ENCODE measurements at places on chromosomes 7 and 10.

- DNase-seq: no peak
These were observed 129.6 kb upstream of the SEMA3A start for GRCh38 chr7:84324136-84324630.

- no peak for DNase-seq
These were observed 79.2 kb downstream of the NEUROD6 start for GRCh38 chr7:31261341-31261740.

DNA sequence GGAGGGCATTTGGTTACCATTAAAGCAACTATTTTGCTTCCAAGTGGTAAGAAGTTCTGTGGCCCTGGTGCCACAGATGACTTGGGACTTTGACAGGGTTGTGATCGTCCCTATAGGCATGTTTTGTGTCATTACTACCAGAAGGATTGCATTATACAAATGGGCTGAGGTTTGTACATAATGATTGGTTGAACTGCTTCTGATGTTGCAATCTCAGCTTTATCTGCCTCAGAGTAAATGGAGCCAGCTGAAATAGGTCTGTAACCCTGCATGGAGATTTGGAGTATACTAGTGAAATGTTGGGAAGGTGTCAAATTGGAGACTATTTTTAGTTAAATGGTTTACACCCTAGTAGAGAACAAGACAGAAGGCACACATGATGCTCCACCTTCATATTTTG, 46.1 kb upstream of the SEPTIN7 start:
- DNase-seq: no peak

GRCh38 chr10:126042354-126042753, 146.0 kb downstream of the FANK1 start:
- DNase-seq: no peak

GRCh38 chr7:1927937-1928644, 258.0 kb downstream of the ELFN1 start:
- no peak for DNase-seq

GRCh38 chr7:43791665-43792064, 33.2 kb downstream of the BLVRA start:
- DNase-seq: no peak

DNA sequence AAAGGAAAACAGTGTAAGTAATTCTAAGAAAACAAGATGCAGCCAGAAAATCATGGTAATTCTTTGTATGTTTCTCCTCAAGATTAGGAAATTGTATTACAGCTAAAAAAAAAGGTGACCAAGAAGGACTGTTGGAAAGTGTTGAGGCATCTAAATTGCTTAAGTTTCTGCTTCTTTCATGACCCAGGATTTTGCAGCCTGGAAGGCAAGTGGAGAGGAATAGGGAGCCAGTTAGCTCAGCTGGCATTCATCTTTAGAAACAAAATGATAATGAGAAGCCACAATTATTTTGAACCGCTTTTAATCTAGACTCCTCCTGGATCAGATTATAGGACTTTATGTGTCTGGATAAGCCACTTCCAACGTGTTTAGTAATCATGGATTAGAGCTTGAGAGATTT, 56.8 kb upstream of the TMEM229A start:
- no peak for DNase-seq

GRCh38 chr10:3645406-3645805, 139.6 kb downstream of the KLF6 start:
- no peak for DNase-seq

DNA sequence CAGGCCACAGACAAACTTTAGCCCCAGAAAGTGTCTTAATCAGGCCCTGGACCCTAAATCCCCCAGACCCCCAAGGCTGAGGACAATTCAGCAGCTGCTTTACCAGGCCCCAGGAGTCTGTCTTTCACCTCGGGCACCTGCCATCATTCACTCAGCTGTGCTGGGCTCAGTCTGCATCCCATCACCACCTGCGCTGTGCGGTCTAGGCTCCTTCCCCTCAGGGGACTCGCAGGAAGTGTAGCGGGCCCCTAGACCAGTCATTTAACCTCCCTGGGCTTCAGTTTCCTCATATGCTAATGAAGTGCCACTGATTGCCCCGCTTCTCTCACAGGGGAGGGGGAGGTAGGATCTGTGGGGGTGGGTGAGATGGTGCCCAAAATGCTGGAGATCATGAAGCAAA, 76.4 kb upstream of the ZMIZ1 start:
- no peak for DNase-seq

GRCh38 chr10:10394933-10395658, 622.6 kb upstream of the CELF2 start:
- DNase-seq: no peak

- DNase-seq: no peak
These were observed 11.3 kb downstream of the PLAU start for GRCh38 chr10:73922007-73922863.

- DNase-seq: no peak
These were observed 56.8 kb downstream of the BBS9 start for GRCh38 chr7:33186192-33186591.

- no peak for DNase-seq
These were observed 110.4 kb downstream of the CAMK1D start for GRCh38 chr10:12459762-12460161.

DNA sequence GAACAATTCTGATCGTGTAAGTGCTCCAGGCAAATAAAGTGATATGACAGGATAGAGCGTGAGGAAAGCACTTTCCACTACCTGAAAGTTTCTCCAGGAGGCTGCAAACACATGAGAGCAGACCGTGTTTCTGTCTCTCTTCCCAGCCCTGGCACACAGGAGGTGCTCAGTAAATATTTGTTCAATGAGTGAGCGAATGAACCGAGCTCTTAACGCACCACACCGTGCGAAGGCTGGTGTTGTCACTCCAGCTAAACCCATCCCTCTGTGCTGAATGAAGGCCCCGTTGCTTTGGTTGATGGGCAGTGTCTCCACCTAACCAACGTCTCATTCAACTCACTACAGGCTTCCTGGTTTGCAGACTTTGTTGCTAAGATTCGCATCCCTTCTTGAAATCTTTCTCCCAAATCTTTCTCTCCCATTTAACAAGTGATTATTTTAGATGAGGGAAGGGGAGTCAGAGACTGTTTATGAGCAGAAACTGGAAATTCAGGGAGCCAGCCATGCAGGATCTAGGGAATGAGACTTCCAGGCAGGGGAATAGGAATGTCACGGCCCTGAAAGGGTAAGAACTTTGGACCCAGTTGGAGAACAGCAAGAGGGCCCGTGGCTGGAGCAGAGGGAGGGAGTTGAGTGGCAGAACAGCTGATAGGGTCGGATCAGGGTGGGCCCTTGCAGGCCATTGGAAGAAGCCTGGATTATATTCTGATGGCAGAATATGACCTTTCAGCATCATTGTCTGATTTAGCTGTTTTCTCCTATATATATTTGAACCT, 282.6 kb downstream of the CAMK1D start:
- no peak for DNase-seq

- DNase-seq: no peak
These were observed 659.3 kb downstream of the PARD3 start for GRCh38 chr10:34155812-34156211.

GRCh38 chr10:74033702-74034101, 35.8 kb downstream of the VCL start:
- DNase-seq: no peak

GRCh38 chr7:158601090-158601489, 13.5 kb upstream of the PTPRN2 start:
- DNase-seq: no peak

- no peak for DNase-seq
These were observed 89.3 kb upstream of the DIP2C start for GRCh38 chr10:778626-779330.

- DNase-seq: no peak
These were observed 13.7 kb downstream of the UBE3C start for GRCh38 chr7:157152391-157152937.

DNA sequence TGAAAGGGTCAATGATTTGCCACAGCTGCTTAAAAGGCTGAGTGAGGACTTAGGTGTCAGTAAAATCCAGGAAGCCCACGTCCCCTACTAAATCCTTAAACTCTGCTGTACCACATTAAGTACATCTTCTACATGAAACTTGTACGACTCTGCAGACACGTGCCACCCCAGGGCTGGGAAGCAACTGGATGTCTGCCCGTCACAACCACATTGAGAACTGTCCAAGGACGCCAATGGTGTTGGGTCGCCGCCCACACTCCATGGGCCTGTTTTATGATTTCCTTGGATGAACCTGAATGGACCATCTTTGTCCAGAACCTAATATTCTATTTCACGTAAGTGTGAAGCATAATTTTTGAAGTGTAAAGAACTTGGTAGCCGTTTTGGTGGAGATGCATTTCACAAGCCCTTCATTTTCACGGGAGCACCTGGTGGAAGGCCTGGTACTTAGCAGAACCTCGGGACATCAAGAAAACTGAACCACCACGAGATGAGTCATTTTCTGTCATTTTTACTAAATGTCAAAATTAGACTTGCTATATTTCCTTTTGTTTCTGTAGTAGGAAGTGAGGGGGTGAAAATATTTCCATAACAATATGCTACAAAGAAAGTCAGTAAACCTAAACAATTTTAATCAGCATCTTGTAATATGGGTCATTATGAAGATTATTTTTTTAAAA, 134.9 kb downstream of the SFMBT2 start:
- no peak for DNase-seq

DNA sequence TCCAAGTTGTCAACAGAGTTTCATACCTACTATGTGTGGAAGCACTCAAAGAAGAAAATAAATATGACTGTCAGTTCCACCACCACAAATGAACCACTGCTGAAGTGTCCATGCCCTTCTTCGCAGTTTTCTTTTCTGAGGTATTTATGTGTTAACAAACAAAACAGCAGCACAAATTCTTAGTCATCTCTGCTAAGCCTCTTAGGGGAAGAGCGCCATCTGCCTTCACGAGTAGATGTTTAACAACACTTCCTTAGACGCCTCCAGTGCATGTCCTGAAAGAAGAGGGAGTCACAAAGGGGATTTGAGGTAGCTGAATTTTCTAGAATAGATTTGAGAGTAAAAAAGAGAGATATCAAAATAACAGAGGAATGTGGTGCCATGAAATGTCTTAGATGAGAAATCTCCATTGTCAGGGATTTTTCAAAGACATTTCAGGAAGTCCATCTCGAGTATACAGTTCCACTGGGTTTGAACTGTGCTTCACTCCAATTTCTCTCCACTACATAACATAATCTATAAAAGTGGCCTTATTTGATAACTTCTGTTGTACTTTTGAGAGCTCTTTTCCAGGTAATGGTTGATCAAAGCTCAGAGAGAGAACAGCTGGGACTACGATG, 775.3 kb upstream of the POM121L12 start:
- DNase-seq: no peak

Data from astrocyte of the cerebellum (primary cell).